ENCODE measurements at places on chromosomes 2 and 18.

DNA sequence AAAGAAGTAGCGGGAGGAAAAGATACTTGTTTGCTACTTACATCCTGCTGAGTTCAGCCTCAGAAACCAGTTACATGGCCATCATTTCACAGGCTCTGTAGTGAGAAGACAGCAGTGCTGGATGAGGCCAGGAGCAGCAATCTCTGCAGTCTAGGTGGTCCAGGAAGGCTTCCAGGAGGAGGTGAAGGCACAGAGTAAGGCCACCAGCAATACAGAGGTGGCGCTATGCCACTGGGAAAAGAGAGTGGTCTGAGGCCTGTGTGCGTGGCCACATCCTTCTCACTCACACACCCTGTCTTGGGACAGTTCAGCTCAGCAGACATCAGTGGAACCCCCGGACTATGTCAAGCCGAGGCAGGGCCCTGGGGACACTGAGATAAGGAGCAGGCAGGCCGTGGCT, 162.7 kb downstream of the KLHL29 start:
- no peak for DNase-seq

DNA sequence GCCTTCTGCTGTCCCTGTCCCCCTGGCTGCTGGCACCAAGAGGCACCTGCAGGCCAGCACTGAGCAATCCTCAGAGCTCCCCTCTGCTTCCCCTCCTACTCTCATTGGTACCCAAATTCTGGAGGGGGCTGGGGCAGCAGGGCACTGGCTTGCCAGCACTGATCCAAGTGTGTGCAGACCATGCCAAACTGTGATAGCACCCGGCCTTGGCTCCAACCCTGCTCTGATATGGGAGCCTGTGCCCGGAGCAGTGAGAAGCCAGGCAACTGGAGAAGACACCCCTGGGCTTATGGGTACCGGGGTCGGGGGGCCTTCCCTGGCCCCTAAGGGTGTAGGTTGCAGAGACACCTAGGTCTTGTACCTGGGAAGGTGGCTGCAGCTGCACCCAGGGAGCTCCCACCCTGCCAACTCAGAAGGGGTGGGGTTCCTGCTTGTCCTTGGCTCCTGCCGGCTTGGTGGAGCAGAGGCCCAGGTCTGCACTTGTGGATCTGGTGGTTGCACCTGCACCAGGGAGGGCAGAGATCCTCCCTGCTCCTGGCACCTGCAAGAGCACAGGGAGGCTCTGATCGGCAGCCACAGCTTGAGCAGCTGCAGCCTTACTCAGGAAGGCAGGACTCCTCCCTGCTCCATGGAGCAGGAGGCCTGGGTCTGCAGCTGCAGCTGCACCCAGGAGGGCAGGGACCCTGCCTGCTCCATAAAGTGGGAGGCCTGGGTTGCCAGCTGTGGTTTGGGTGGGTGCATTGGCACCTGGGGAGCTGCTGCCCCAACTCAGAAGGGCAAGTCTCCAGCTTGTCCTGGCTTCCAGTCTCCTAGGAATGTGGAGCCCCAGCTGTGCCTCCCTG, 96.3 kb downstream of the BCL2L11 start:
- no peak for DNase-seq

DNA sequence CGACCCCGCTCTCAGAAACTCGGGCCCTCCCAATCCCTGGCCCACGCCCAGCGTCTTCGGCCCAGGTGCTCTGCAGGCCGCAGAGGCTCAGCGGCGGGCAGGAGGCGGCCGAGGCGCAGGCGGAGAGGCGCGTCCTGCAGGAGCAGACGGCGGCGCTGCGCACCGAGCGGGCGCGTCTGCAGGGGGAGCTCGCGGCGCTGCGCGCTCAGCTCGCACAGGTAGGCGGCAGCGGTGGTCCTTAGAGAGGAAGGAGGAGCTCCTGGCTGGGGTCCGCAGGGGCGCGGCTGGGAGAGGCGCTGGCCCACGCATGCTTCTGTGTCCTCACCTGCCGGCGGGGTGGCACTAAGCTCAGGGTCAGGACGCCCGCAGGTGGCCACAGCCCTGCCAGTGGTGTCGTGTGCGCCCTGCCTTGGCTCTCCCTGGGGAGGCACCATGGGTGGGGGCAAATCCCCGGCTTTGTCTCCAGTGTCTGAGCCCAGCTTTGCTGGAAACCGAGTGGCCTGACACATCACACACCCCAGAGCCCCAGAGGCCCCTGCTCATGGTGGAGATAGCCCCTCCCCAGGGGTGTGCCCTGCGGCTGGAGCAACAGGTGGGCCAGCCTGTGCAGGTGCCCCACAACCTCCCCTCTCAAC, 14.9 kb upstream of the SNED1 start:
- DNase-seq, result no peak

- no peak for DNase-seq
Measured at GRCh38 chr2:36477746-36478145, 120.2 kb downstream of the FEZ2 start.

- DNase-seq, result no peak
Measured at GRCh38 chr2:195879153-195879552, 189.5 kb downstream of the DNAH7 start.

DNA sequence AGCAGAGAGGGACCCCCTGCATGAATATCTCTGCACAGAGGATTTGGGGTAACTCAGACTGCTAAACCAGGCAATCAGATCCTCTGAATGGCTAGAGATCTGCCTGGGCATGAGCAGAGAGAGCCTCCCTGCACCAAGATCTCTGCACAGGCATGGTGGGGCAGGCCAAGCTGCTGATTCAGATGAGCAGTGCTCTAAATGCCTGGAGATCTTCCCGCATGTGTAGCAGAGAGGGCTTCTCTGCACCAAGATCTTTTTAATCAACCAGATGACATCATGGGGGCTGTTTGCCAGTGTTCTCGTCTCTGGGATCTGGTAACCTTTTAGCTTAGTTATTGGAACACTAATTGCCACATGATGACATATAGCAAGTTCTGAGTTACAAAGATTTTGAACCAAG, 301.3 kb upstream of the GALNT5 start:
- DNase-seq, result no peak

DNA sequence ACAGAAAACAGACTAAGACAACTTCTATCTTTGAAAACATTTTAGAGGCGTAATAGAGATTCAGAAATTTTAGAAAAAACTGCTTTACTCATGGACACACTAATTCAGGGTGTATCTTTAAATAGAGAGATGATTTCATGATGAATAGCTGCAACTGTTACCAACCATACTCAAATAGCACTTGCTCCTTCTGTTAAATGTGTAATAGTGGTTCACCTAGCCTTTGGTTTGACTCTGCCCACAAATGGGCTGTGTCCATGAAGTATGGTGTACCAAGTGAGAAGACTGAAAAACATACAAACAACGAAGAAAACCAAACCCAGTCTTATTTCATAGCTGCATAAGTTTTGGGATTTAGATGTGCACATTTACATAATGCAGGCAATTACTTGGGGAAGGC, 610.6 kb downstream of the PLCL1 start:
- no peak for DNase-seq

DNA sequence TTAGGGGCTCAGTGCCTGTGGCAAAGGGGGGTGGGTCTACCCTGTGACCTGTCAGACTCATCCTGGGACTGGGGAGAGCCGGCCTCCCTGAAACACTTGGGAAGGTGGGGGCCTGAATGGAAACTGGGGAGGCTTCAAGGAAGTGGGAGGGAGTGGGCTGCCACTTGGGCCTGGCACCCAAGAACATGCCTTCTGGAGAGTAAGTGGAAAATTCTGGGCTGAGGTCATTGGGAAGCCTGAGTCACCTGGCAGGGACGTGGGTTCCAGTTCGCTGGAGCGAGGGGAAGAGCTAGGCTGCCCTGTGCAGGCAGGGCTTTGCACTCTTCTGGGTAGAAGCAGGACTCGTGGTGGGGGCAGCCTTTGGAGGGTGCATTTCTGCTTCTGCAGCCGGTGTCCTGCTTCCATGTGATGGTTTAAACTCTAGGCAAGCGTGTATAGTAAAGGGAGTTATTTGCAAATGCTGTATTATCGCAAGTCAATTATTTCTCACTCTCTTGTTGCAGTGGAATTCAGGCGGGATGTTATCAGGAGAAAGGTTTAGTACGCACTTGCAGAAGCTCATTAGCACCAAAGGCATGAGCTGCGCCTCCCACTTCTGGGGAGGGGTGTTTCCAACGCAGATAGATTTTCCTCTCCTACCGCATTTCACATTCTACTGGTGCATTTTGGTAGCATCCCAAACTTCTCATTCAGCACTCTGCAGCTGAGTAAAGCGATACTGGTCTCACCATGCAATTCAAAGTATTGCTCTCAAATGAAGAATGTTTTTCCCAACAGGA, 3.8 kb downstream of the LRRFIP1 start:
- DNase-seq, result no peak

DNA sequence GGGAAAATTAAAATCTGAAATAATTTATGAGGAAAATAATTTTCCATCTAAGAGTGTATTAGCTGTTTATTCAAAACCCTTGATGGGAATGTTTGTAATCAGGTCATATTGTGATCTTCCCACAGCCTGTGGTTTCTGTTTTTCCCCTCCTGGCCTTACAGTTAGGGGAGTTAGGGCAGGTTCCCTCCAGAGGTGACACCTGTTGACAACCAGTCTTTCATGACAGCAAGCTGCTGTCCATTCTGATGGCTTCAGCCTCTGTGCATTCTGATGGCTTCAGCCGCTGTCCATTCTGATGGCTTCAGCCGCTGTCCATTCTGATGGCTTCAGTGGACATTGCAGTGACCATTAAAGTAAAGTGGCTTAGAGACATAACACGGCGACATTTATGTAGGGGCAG, 328.2 kb downstream of the GBX2 start:
- no peak for DNase-seq

DNA sequence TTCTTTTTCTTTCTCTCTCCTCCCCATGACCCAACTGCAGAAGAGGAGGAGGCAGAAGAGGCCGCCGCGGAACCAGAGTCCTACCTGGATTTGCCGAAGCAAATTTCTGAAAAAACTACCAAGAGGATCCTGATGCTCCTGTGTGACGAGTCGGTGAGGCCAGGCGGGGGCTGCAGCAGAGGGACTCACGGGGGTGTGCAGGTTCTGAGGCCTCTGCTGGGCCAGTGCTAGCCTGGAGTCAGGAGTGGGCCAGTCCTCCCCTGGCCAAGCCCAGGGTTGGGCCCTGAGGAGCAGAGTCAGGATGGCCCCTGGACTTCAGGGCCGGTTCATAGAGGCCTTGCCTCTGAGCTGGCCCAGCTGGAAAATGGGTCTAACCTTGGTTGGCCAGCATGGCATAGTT, 29.3 kb downstream of the OTOF start:
- no peak for DNase-seq

DNA sequence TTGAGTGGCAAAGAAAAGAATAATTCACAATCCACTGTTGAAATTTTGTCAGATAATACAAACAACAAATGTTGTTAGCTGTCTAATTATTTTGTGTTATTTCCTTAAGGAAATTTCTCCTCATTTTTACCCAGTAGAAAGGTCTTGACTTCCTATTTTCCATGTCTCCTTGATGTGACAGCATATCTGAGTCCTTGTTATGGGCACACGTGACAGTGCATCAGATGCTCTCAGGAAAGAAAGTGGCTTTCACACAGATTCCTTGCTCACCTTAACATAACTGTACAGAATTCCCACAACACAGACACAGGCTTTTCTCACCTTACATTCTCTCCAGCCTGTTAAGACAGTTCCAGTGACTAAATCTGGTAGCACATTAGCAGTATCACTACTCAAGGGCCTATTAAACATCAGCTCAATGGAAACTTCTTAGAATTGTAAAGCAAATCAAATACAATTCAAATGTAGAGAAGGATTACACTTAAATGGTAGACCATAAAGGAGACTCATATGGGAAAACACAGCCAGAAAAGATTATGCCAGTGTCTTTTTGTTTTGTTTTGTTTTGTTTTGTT, 30.2 kb upstream of the GPR55 start:
- no peak for DNase-seq

DNA sequence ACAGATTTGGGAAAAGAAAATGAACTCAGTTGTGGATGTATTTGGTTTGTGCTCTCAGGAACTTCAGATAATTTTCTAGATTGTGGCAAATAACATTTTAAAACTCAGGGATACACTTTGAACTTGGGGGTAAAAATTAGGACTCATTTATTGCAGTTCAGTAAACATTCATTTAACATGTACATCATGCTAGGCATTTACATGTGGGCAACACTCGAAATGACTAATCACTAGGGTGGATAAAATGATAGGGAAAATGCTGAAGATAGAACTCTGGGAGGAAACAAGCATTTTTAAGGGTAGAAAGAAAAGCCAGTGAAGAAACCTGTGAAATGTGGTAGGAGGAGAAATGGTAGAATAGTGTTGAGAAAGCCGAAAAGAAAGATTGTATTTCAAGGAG, 7.8 kb downstream of the FAM117B start:
- no peak for DNase-seq

DNA sequence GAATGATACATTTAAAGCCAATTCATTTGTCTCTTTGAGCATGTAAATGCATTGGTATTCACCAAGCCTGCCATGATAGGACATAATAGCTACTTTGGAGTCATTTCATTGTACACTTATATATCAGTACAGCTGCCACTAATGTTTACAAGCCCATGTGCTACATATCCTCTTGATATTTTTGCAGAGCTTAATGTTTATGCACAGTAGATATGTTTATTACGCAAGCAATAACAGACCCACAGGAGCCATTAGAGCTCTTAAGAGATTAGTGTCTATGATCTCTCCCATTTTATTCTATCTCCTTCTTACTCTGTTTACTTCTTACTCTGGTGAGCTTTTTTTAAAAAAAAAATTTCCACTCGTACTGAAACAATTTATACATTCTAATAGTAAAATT, 1132.1 kb upstream of the ZEB2 start:
- DNase-seq, result no peak

DNA sequence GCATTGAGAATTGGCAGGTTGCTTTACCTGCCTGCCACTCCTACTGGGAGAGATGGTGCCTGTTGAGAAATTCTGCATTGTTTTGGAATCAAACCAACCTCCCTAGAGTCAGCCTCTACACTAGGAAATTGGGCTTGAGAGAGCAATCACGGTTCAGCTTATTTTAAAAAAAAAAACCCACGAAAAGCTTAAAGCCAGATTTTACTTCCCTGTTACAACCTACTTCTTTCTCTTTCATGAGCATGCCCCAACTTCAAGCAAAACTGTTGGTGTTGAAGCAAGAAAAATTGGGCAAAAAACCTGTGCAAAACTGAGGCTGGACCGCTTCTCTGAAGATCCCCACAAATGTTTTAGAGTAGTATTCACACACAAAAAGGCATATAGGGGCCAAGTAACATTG, 134.6 kb upstream of the ZEB2 start:
- no peak for DNase-seq
